H1 (cell line): ENCODE measurements at places on chromosomes 16 and 17.

DNA sequence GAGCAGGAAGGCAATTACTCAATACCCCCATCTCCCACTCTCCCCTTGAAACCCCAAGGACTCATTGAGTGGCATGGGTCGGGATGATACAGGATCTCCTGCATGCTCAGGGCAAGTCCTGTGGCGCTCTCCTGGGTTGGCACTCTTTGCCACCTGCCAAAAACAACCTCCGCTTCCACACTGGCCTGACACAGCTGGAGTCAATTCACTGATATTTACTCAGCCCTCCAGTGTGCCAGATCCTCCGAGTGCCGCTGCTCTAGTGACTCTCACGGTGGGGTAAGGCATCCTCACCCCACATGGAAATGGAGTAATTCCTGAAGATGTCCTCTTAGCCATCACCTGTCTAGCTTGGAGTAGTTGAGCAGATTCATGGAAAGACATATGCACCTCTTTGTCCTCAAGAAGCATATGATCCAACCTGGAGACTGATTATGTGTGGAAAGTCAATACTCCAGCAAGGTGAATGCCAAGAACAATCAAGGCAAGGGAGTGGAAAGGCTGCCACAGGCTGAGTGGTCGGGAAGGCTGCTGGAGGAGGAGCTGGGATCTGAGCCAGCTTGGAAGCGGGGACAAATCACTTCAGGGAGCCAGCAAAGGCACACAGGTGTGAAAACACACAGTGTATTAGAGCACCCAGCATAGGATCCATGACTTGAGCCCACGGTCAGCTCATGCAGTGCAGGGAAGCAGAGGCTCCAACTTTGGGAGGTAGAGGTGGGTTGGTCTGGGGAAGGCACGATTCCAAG lies 12.6 kb upstream of the GOSR2 start:
- no peak for DNase-seq

- no peak for DNase-seq
These were observed 3.3 kb downstream of the SLFN14 start for GRCh38 chr17:35557353-35557752.

GRCh38 chr16:58863042-58863441 lies 128.9 kb upstream of the GOT2 start:
- DNase-seq = no peak

DNA sequence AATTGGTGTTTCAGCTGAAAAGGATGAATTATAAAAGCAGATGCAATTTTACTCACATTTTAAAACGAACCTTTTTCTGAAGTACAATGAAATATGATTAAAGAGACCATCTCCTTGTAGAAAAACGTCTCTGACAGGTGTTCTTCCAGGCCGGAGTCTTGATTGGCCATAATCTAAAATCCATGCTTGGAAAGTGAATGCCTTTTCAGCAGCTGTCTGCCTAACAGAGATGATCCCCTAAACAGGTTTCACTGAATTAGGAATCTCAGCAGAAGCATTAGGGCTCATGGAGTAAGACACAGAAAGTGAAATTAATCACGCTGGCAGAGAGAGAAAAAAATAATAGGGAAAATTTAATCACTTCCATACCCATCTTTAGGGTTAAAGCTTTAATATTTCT lies 39.3 kb upstream of the IRX5 start:
- DNase-seq = no peak

DNA sequence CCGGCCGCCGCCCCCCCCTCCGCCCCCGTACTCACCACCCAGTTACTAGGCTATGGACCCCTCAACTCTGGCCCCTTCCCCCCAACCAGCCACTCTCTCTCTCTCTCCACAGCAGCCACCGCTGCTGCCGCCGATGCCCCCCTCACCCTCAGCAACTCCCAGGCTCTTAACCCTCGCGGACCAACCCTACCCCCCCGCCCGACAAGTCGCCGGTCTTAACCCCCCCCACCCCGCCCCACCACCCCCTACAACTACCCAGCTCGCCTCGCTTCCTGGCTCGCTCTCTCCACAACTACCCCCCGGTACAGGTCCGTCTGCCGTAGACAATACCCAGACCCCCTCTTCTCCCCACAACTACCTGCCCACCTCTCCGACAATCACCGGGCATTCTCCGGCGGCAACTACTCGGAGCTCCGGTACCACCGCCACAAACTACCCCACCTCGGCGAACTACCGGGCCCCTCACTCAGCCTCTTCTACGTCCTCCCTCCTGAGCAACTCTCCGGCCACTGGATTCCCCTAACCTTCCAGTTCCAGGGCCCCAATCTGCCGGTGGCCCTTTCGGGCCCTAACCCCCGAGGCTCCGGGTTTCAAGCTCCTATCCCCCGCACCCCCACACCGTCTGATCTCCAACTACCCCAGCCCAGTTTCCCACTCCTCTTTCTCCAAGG lies 702 bp downstream of the PHF23 start:
- no peak for DNase-seq

GRCh38 chr16:75288181-75288580 lies 36.8 kb upstream of the BCAR1 start:
- DNase-seq = no peak

DNA sequence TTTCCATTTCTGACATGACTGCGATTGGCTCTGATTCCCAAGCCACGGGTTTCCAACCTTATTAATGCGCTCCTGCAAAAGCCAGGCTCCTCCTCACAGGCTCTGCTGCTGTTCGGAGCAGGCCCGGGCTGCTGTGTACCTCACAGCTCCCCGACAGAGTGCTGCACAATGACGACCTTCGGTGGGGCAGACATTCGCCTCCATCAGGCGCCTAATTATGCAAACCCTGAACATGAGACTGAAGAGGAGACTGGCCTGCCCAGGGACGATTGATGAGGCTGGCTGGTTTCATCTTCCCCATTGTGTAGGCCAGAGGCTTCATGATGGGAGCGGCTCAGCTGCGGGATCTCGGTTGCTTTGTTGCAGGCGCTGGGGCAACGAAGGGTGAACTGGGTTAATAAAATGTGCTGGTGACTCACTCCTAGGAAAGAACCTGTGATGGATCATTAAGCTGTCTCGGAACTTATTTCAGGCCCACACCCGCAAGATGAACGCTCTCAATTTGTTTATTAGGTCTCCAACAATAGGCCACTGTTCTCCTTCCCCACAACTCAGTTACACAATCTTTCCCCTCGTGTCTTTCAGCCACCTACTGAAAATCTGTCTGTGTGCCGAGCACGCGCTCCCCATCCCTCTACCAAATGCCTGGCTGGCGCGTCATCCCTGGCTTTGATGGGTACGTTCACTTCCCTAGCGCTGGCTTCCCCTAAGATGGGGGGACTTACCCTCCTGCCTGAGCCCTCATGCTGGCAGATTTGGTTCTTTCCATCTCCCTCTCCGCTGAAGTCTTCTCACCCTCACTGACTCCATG lies 27.2 kb upstream of the TOB1 start:
- DNase-seq = no peak

GRCh38 chr16:57901480-57902069 lies 69.4 kb downstream of the CNGB1 start:
- no peak for DNase-seq

- DNase-seq = no peak
These were observed 2.3 kb downstream of the SLC5A11 start for GRCh38 chr16:24848065-24848464.

DNA sequence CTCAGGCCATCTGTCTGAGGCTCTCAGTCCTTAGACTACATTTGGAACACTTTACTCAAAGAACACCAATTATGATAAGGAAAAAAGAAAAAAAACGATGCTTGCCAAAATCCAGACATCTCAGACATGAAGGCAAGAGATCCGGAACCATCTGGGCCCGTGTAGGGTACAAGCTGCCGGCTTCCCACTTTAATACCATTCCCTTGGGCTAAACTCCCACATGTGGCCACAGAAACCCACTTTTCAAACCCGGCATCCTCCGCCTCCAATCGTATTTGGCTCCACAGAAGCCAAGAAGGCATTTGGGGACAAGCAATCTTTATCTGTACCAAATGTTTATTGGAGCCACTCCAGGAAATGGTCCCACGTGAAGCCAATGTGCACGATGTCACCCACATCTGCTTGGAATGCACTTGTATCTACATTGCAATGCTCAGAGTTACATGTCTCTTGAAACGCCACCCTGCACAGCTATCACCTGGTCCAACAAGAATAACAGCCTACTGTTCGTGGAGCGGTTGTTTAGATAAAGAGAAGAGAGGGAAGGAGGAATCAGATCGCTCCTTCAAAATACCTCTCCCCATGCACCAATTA lies 33.5 kb downstream of the XYLT1 start:
- no peak for DNase-seq

DNA sequence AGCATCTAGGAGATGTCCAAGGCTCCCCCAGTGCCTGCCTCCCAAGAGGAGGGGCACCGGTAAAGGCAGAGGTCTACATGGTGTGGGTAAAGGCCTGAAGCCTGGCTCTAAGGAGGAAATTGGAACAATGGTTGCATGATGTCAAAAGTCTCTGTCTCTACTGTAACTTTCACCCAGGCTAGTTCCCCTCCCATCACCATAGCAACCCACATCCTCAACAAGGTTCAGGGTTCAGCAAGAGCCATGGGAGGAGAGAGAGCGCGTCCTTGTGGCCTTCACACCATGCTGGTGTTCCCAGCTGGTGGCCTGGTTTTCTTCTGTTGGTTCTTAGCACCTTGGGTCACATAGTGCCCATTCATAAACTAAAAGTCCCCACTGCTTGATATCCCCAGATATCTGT lies 196.7 kb upstream of the CDH5 start:
- DNase-seq = no peak

GRCh38 chr16:68910051-68910450 lies 66.7 kb downstream of the TANGO6 start:
- DNase-seq = no peak

DNA sequence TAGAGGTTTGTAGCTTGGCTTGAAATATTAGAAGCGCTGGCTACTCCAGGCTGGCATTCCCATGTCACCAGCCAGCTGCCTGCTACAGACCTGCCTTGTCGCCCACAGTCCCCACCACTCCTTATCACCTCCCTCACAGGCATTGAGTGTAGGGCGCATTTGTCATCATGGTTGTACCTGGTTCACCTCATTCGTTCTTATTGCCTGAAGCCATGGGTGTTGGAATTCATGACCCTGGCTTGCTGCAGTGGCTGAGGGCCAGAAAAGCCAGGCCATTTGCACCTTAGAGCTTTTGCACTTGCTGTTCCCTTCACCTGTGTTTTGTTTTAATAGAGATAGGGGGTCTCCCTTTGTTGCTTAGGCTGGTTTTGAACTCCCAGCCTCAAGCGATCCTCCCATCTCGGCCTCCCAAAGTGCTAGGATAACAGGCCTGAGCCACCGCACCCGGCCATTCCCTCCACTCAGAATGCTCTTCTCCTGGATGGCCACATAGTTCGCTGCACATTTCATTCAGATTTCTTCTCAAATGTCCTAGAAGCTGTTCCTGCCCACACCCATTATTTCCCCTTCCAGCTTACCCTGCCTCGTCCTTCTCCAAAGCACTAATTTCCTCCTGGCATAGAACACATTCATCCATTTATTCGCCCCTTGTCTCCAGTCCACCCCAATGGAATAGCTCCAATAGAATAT lies 97.6 kb downstream of the C16orf78 start:
- peak; percentile 14 for DNase-seq

DNA sequence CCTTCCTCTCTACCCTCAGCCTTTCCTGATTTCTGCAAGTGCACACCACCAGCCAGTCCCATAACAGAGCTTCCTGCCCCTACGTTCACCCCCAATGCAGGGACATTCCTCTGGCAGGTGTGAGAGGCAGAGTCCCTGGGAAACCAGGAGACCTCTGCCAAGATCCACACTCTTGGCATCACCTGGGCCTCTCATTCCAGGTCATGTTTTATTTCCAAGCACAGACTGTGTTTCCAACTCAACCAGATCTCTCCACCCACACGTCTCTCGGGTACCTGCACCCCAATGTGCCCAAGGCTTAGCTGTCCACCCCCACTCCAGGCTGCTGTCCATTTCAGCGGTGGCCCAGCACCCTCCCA lies 21.0 kb upstream of the PHB1 start:
- DNase-seq = no peak

- peak; percentile 57 for DNase-seq
These were observed 32.9 kb downstream of the WDR45B start for GRCh38 chr17:82615084-82616020.

GRCh38 chr16:67456391-67457081 lies 24.4 kb downstream of the ATP6V0D1 start:
- no peak for DNase-seq

DNA sequence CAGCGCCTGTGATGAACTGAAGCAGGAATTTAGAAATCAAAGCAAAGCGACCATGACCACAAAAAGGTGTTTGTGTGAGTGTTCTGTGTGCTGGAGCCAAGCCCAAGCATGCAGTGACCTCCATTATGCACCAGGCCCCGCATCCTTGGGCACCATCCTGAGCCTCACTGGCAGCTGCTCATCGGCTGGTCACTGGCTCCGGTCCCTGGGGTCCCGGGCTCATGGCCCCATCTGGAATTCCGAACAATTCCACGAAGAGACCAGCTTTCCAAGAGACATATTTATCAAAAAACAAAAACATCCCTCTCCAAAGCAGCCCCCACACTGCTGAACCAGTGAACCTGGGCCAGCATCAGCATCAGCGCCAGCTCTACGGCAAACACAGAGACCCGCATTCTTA lies 15.2 kb upstream of the ZNF469 start:
- no peak for DNase-seq

DNA sequence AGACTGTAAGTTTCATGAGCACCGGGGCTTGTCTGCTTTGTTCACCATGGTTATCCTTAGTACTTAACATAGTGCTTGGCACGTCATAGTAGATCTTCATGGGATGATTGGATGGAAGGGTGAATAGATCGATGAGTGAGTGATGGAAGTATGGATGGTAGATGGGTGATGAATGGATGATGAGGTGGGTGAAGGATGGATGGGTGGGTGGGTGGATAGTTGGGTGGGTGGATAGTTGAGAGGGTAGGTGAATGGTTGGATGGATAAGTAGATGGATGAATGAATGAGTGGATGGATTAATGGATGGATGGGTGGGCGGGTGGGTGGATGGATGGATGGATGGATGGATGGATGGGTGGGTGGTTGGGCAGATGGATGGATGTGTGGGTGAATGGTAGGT lies 133.2 kb upstream of the PLCG2 start:
- DNase-seq = no peak

GRCh38 chr16:66541388-66542355 lies 8.2 kb downstream of the TK2 start:
- no peak for DNase-seq
